Inflammatory macrophage treated with lipopolysaccharide for 1 hour (primary cell): ENCODE measurements at places on chromosomes 11 and 22.

GRCh38 chr11:119626871-119627270 lies 102.1 kb downstream of the NECTIN1 start:
- DNase-seq, result no peak

- DNase-seq, result no peak
These were observed 249.0 kb downstream of the DYNC2H1 start for GRCh38 chr11:103358251-103358650.

GRCh38 chr11:109223451-109223850 lies 198.5 kb upstream of the C11orf87 start:
- no peak for DNase-seq

DNA sequence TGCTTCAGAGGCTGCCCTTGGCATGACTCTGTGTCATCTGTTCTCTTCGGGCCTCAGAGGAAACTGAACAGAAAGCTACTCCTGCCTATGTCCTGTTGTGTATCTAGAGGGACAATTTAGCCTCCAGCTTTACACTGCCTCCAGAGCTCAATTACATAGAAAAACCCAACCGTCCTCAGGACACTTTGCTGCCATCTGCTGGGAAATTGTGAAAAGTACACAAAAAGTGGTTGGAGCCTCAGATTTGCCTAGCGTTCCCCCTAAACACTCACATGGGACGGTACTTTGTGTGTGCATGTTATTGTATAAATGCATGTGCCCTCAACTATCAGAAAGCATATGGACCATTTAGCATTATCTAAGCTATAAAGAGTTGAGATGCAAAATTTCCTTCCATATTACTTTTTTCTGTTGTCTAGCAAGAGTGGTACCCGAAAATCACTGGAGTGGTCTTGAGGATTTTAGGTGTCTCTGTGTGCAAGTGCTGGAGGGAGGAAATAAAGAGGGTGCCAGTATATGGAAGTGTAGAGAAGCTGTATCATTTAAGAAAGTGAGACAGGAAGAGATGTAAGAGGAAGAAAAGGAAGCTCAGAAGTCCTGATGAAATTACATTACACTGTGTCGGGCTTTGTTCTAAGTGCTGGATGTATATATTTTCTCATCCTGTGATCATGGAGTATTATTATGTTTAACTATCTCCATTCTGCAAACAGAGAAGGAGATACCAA lies 8.7 kb upstream of the MS4A4E start:
- DNase-seq, result peak; percentile 36

DNA sequence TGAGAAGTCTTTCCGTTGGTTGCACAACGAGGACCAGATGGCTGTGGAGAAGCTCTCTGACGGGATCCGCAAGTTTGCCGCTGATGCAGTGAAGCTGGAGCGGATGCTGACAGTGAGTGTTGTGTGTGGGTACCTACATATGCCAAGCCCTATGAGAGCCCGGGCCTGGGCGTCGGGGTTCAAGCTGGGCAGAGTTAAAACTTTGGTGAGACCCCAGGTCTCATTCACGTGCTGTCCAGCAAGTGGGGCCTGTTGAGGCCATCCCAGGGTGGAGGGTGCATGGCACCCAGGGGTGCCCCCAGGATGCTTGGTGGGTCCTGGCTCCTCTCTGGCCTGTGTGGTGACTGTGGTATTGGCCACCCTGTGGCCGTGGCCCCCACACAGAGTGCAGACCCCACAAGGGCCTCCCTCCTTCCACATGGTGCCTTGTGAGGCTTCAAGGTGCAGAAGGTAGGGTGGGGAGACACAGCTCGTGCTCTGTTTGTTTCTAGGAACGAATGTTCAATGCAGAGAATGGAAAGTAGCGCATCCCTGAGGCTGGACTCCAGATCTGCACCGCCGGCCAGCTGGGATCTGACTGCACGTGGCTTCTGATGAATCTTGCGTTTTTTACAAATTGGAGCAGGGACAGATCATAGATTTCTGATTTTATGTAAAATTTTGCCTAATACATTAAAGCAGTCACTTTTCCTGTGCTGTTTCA lies 12.8 kb downstream of the GATD1 start:
- no peak for DNase-seq

GRCh38 chr11:62682518-62682917 lies 3.6 kb upstream of the UBXN1 start:
- DNase-seq, result no peak

- DNase-seq, result peak; percentile 32
These were observed 35.0 kb downstream of the GRIK4 start for GRCh38 chr11:120546312-120547205.

DNA sequence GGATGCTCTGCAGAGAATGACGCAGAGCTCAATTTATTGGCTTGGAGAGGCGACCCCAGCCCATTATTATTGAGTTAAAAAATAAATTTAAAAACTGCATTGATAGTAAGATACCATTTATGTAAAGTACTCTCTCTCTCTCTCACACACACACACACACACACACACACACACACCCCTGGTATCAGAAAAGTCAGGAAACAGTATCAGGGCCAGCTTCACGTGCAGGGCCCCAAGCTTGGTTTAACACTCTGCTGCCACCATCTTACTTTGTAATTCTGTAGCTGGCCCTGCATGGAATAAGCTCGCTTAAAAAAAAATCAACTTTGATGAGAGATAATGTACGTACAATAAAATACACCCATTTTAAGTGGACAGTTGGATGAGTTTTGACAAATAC lies 59.8 kb upstream of the CD5 start:
- no peak for DNase-seq
